HCT116 (cell line): ENCODE measurements at places on chromosomes 7 and 10.

DNA sequence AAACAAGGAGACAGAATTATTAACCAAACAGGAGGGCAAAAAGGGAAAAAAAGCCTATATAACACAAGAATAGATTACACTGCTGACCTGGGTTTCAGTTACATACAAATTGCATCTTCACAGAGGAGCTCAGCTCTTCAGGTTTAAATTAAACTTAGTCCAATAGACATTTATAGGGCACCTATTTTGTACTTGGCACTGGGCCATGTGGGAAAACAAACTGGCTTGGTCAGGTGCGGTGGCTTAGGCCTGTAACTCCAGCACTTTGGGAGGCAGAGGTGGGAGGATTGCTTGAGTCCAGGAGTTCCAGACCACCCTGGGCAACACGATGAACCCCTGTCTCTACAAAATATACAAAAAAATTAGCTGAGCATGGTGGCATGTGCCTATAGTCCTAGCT lies 62.3 kb upstream of the CCDC6 start:
- no peak for DNase-seq
- H3K4me1 ChIP-seq, result peaks cover 43% of the 10 kb centered on the region
- no peaks in the 10 kb centered on the region for H3K36me3 ChIP-seq
- H3K27ac ChIP-seq, result no peak overlapping the region
- no peaks in the 10 kb centered on the region for H3K27me3 ChIP-seq

GRCh38 chr7:105779856-105780780 lies 96.3 kb downstream of the ATXN7L1 start:
- no peaks in the 10 kb centered on the region for H3K36me3 ChIP-seq
- no peak overlapping the region for H3K27ac ChIP-seq
- no peaks in the 10 kb centered on the region for H3K27me3 ChIP-seq

DNA sequence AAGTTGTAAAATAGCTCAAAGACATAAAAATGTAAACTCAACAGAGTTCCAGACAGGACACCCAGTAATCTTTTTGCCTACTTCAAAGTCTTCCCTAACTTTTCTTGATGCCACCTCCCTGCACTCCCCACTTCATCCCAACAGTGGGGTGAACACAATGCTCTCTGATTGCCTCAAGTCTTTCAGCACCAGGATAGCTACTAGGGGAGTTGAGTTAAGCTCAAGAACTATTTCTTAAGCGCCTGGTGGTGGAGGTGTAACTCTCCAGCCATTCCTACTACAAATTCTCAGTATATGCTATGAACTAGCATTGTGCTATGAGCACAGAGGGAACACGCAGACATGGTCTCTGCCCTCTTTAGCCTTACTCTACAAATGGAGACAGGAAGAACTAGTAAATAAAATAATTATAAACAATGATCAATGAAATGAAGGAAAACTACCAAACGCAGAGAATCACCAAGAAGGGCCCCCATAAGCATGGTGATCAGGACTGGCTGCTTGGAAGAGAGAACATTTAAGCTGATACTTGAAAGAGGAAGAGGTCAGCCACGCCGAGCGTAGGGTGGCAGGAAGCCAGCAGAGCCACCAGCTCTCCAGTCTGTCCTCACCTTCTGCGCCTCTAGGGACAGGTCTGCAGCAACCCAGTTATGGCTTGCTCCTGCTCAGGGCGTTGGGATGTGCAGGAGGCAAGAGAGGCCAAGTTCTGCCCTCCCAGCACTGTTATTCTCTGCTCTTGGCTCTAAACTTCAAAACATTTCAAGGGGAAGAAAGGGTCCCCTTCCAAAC lies 16.7 kb upstream of the FRA10AC1 start:
- no peaks in the 10 kb centered on the region for H3K27me3 ChIP-seq
- no peaks in the 10 kb centered on the region for H3K4me1 ChIP-seq
- no peak overlapping the region for H3K27ac ChIP-seq
- no peaks in the 10 kb centered on the region for H3K36me3 ChIP-seq
- DNase-seq, result no peak
- H3K4me3 ChIP-seq, result no peak overlapping the region

DNA sequence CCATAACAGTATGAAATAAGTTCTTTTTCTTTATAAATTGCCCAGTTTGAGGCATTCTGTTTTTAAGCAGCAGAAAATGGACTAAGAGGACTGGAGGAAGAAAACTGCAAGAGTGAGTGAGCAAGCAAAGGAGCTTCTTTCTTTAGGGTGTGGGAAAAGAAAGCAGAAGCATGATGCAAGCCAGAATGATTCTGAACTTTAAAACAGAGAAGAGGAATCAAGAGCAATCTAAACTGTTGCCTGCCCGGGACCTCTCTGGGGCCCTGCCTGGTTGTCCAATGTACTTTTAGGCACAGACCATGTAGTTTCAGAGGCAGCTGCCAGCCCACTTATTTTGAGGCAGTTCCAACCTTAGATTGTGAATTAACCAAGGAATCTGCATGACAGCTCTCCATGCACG lies 186.3 kb downstream of the PLPP4 start:
- H3K36me3 ChIP-seq, result no peaks in the 10 kb centered on the region
- no peaks in the 10 kb centered on the region for H3K4me1 ChIP-seq
- H3K27me3 ChIP-seq, result peaks cover 51% of the 10 kb centered on the region
